NCI-H69 (cell line): ENCODE measurements at places on chromosomes 6 and 20.

- peak; percentile 20 for DNase-seq
Measured at GRCh38 chr20:14828459-14828858, 491.0 kb upstream of the FLRT3 start.

- no peak for DNase-seq
Measured at GRCh38 chr6:19356692-19357091, 480.5 kb upstream of the ID4 start.

DNA sequence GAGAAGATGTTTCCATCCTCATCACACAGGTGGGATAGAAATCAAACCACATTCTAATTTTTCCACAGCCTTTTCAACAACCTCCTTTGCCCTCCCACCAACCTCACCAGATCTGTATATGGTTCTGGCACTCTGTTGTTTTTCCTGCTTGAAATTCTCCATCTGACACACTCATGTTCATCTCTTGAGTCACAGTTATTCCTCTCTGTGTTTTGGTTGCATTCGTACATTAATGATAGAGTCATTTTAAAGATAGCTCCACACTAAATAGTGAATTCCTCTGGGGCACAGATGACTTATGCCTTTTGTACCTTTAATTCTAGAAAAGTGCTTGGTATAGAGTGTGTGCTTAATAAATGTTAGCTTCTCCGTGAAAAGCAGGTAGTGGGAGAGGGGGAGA is 1.4 kb upstream of the GCLC start:
- DNase-seq, result no peak

DNA sequence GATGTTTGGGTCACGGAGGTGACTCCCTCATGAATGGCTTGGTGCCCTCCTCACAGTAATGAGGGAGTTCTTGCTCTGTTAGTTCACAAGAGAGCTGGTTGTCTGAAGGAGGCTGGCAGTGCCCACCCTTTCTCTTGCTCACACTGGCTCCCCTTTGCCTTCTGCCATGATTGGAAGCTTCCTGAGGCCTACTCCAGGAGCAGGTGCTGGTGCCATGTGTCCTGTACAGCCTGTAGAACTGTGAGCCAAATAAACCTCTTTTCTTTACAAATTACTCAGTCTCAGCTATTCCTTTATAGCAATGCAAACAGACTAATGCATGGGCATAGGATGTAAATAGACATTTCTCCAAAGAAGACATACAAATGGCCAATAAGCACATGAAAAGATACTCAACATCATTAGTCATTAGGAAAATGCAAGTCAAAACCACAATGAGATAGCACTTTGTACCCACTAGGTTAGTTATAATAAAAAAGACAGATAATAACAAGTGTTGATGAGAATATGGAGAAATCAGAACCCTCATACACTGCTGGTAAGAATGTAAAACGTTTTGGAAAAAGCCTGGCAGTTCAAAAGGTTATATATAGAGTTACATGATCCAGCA is 17.7 kb downstream of the C20orf203 start:
- DNase-seq, result no peak

GRCh38 chr20:33915726-33916331 is 77.9 kb upstream of the RALY start:
- peak; percentile 53 for DNase-seq

- peak; percentile 37 for DNase-seq
Measured at GRCh38 chr20:49187330-49187850, 744 bp downstream of the STAU1 start.
